ENCODE measurements at places on chromosomes 4 and X. TPM values are rescaled to one million over a fixed set of nuclear protein-coding genes. Genes with fewer than 3 reads are reported as not detected.

Gene HPSE
- total RNA-seq = 16.1 TPM

- no peak for DNase-seq
Observed at GRCh38 chr4:6568689-6569332, 6.2 kb upstream of the MAN2B2 start.

DNA sequence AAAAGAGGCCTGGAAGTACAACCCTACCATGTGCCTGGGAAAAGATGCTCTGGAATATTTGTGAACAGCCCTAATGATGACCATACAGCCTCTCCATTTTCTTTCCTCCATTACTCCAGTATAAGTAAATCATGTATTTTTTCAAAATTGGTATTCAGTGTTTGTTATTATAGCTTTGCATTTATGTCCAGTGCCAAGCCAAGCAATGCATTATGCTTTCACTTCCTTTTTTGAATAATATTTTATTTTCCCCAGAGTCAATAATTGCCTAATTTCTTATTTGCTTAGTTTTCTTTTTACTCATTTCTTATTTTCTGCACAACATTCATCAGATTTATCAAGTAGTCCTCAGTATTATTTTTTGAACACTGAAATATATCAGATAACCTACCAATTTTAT is 49.3 kb upstream of the EOLA2 start:
- DNase-seq = no peak

DNA sequence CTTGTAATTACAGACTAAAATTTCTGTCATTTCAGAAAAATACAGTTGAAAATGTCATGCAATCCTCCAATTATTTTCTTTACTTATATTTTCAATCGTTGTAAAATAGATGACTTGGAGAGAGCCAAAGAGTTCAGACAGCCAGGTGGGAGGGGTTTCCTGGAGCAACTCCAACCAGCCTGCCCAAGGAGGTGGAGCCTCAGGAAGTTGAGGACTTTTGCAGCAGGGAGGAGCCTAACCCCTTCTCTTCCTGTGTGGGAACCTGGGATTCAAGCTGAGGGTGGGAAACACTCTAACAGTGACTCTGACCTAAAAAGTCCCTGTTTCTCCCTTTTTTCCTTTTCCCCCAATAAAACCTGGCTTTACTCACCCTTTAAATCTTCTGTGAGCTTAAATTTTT is 72.2 kb upstream of the GABRG1 start:
- no peak for DNase-seq

- no peak for DNase-seq
Observed at GRCh38 chr4:41418444-41418843, 119.5 kb upstream of the LIMCH1 start.

DNA sequence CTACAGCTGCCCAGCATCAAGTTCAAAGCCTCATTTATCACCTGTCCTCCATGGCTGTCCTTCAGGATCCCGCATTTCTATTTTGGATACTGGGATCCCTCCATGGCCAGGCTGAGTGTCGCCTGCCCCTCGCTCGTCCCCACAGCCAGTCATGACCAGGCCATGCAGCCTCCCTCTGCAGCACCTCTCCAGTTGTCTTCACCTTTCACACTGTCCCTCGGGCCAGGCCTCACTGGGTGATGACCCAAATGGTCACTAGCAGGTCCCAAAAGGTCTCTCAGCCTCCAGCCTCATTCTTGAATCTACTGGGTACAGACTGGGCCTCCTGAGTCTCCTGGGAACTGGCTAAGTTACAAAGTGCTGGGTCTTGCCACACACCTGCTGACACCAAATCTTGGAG is 48.7 kb upstream of the HELT start:
- DNase-seq = no peak

Gene RHOXF2B
- total RNA-seq = not detected

- DNase-seq = no peak
Observed at GRCh38 chr4:54527532-54527931, 130.2 kb upstream of the KIT start.

DNA sequence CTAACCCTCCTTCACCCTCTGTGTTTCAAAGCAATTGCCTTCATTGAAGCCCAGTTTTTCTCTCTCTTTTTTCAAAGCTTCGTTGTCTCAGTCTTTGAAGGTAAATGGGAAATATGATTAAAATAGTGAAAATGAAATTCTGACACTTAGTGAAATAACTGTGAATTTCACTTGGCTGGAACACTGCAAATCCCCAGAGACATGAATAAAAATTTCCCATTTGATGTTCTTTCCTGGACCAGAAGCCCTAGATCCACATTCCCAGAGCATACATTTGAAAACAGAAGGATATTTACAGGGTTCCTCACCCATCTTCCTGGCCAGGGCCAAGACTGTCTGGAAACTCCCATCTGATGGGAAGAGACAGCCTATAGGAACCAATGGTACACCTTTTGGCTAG is 45.0 kb downstream of the SLC2A9 start:
- DNase-seq = no peak

GRCh38 chr4:140523857-140524742 is at the start of gene ELMOD2:
Gene ELMOD2 (plus strand): TSS chr4:140524168. CDS start chr4:140525429, 1,261 bp downstream.
- DNase-seq = peak; percentile 98

Gene CFAP299
- not detected for total RNA-seq

GRCh38 chrX:153703036-153703370 is 15.3 kb downstream of the SLC6A8 start:
- DNase-seq = no peak

Gene LINC00632
- total RNA-seq = not detected

GRCh38 chrX:136156560-136157117 is 9.3 kb downstream of the FHL1 start:
- DNase-seq = no peak

- peak; percentile 40 for DNase-seq
Observed at GRCh38 chrX:9342561-9343051, 122.3 kb upstream of the TBL1X start.

DNA sequence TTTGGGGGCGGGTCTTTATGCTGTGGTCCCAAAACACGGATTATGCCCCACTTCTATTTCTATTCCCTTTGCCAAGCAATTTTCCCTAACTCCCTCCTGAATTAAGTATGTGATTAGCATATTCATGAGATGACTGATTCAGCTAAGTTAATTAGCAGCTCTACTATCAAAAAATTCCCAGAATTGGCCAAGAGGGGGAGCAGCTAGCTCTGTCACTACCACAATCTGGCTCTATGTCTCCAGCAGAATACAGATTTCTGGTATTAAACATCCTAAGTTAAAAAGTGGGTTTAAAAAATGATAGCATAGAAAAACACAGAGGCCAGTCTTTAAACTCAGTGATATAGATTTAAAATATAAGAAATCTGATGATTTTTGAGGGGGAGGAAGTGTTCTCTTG is 80.3 kb downstream of the GPC4 start:
- peak; percentile 19 for DNase-seq

GRCh38 chr4:88356771-88357170 is 21.9 kb upstream of the HERC6 start:
- DNase-seq = no peak

DNA sequence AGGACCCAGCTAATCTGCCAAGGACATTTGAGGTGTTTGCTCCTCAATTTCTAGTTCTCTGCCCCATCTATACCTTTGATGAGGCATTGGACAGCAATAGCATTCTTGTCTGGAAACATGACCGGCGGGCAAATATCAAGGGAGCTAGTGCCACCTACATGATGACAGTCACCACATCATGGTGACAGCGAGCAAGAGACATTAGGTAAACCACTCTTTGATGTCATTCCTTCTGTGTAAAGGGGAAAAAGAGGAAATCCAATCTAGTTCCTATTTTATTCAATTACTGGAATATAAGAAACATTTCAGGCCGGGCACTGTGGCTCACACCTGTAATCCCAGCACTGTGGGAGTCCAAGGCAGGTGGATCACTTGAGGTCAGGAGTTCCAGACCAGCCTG is 20.7 kb upstream of the IL13RA1 start:
- DNase-seq = no peak

Gene FRMPD4
- total RNA-seq = not detected
